ENCODE measurements at places on chromosomes 2 and 18.

DNA sequence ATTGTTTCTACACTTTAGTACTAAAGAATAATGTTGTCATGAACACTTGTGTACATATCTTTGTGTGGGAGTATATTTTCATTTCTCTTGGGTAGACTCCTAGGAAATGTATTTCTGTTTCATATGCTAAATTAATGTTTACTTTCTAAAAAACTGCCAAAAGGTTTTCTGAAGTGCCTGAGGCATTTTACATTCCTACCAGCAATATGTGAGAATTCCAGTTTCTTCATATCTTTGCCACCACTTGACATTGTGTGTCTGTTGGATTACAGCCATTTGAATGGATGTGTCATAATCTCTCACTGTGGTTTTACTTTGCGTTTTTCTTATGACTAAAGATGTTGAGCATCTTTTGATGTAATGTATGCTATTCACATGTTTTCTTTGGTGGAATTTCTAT lies 428.2 kb upstream of the KCNH7 start:
- no peak for DNase-seq

DNA sequence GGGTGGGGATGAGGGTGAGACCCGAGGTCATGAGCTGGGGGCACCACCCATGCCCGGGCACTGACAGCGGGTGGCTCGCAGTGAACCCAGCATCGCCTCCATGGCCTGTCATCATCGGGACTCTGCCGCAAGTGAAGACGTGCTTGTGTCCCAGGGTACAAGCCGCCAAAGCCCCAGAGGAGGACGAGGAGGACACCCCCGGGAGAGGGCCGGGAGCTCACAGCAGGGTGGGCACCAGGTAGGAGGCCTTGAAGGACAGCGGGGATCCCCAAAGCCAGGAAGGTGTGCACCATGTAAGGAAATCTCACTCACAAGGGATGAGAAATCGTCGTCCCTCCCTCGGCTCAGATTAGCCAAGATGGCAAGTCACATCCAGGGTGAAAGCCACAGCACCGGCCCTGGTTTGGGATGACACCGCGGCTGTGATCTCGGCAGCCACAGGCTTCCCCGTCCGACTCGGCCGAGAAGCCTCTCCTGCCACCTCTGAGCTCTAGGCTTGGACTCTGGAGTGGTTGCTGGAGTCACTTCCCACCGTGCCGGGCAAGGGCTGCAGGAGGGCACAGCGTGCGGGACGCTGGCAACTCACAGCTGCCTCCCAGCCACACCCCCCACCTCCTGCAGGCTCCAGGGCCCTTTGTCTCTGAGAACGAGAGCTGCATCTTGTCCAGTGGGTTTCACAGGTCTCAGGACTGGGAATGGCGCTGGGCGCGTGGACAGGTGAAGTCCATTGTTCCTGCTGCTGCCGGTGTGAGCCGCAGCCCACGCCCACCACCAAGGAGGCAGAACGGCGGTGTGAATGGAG lies 81.6 kb upstream of the CTDP1 start:
- no peak for DNase-seq

- no peak for DNase-seq
Observed at GRCh38 chr18:31199190-31199769, 36.6 kb upstream of the DSC1 start.

DNA sequence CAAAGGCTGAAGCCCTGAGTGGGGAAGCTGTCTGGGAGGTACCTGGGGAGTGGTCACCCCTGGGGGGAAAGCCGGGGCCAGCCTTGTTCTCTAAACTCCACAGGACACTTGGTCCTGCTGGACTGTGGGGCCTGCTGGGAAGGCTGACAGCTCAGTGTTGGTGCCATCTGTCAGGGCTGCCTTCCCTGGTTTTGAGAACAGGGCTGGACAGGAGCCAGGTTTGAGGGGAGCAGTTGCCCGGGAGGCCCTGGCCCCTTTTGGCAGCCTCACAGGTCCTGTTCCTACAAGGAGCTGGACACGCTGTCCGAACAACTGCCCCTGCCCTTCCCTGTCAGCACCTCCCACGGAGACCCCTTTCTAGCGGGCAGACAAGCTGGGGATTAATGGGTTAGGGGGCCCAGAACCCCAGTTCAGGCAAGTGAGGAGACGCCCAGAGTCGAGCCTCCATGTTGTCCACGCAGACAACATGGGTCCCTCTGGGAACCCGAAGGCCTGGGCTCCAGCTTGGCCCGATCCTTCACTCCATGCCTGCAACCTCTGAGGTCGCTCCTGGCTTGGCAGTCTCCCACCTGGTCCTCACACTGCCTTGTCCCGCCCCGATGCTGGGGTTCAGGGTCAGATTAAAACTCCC lies 40.8 kb downstream of the ATOH8 start:
- DNase-seq: no peak

DNA sequence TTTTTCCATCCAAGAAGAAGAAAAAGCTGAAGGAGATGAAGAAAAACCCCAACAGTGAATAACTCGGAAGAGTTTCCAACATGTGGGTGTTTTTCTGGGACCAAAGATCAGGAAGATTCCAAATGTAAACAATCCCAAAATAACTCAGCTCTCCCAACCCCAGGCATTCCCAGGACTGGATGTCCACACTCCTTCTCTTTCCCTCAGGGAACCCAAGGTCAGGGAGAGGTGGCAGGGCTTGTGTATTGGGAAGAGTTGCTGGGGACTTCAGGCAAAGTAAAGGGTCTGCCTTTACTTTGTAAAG lies 268.0 kb downstream of the DYSF start:
- DNase-seq: no peak

GRCh38 chr18:35283923-35284794 lies 5.9 kb downstream of the ZSCAN30 start:
- DNase-seq: no peak

DNA sequence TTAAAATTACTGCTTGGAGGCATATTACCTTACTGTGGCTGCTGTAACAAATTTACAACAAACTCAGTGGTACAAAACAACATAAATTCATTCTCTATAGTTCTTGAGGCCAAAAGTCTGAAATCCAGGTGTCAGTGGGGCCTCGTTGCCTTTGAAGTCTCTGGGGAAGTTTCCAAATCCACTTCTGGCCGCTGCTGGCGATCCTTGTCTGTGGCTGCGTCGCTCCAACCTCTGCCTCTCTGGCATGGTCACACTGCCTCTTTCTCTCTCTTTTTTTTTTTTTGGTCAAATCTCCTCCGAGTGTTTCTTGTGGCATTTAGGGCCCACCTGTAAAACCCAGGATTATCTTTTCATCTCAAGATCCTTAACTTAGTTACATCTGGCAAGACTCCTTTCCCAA lies 182.8 kb downstream of the ST6GAL2 start:
- DNase-seq: no peak

GRCh38 chr2:20611077-20611843 lies 39.6 kb downstream of the HS1BP3 start:
- no peak for DNase-seq

GRCh38 chr2:181823405-181823804 lies 68.1 kb upstream of the ITPRID2 start:
- no peak for DNase-seq

DNA sequence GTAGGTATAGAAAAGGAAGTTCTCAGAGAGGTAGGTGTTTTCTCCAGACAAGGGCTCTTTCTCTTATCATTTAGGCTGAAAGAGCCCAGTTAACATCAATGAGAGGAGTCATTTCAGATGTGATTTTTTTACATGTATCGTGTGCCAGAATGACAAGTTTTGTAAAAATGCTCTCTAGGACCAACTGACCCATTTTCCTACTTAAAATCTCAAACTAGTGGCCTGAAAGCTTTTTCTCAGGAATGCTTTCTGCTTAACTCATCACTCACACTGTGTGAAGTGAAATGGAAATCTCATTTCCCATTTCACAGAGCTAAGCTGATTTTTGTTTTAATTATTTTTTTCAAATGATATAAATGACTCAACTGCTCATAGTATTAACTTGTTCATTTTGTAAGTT lies 128.7 kb upstream of the CYP26B1 start:
- no peak for DNase-seq

GRCh38 chr2:181104512-181105115 lies 124.2 kb downstream of the UBE2E3 start:
- no peak for DNase-seq

- no peak for DNase-seq
Observed at GRCh38 chr2:137091704-137092103, 326.4 kb downstream of the THSD7B start.

GRCh38 chr2:178914259-178914849 lies 107.1 kb upstream of the TTN start:
- DNase-seq: peak; percentile 18

DNA sequence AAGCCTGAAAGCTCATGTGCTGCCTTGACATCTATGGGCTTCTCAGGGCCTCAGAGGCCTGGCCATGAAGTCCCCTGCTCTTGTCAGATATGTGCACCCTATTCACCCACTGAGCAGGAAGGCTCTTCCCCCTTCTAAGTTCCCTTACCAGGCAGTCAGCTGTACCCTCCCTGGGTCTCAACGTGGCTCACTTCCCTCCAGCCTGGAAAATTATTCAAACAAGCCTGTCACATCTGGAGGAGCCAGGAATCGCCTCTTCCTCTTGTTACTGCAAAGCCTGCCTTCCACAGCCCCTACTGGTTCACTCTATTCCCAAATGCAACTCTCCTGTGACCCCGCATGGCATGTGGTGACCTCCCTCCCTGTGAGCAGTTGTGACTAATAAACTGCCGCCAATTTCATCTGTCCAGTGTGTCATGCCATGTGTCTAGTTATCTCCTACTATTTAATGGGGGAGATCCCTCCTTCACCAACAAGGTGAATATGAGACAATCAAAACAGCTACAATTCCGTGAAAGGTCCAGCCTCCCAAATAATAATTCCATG lies 8.4 kb upstream of the SERPINB8 start:
- DNase-seq: no peak

DNA sequence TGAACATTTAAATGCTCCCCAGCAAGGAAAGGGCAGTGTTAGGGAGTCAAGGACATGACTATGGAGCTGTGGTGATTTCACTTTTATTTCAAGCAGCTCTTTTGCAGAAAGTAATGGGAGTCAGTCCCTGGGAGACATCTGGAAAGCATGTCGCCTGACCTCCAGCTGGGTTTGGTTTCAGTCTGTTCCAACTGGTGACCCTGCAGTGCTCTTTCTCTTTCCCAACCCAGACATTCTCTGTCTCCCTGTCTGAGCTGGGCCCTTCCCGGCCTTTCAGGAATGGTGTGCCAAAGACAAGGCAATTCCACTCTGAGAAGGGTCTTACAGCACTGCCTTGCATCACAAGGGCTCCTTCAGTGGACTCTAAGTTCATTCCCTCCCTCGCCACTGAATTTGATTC lies 323.2 kb downstream of the OSR1 start:
- DNase-seq: no peak

GRCh38 chr2:177165721-177166711 lies 46.6 kb upstream of the HNRNPA3 start:
- DNase-seq: no peak

DNA sequence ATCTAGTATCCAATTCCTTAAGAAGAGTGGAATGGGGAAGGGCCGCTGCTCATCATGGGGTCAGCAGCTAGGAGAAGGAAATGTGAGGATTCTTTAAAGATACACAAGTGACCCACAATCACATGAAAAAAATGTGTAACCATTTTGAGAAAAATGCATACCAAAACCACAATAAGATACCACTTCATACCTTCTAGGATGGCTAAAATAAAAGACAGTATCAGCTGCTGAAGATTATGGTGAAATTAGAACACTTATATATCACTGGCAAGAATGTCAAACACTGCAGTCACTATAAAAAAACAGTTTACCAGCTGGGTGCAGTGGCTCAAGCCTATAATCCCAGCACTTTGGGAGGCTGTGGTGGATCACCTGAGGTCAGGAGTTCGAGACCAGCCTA lies 67.9 kb downstream of the C2orf74 start:
- DNase-seq: no peak

GRCh38 chr2:64142741-64143168 lies 1.5 kb downstream of the PELI1 start:
- no peak for DNase-seq

DNA sequence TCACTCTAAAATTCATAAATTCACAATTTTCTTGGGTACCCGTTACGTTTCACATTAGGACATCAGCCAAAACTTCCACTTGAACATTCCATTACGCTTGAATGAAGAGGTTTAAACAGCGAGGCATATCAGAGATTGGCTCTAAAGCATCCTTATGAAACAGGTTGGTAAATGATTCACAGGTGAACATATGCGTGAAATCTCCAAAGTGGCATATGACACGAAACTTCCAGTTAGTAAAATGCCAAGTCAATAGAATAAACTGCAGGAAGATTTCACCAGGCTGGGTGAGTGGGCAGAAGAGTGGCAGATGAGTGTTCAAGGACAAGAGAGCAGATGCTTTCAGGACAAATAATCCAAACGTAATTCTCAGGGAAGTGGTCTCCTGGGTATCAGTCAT lies 33.9 kb upstream of the GLS start:
- no peak for DNase-seq

DNA sequence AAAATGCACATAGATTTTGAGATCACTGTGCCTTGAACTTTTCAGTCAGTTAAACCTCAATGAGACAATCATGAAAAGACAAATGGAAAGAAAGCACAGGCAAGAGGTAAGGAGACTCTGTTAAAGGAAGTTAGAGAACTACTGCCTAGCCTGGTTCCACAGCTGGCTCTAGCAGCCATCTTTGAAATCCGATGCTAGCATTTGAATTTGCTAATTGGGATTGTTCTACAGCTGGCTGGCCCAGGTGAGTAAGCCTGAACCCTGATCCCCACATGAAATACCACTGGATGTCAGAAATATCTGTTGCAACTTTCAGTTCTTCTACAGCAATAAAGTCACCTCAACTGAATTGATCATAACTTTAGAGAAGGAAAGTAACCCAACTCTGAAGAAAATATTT lies 315.2 kb upstream of the CHAC2 start:
- no peak for DNase-seq

GRCh38 chr18:23572012-23572411 lies 14.3 kb downstream of the NPC1 start:
- no peak for DNase-seq

DNA sequence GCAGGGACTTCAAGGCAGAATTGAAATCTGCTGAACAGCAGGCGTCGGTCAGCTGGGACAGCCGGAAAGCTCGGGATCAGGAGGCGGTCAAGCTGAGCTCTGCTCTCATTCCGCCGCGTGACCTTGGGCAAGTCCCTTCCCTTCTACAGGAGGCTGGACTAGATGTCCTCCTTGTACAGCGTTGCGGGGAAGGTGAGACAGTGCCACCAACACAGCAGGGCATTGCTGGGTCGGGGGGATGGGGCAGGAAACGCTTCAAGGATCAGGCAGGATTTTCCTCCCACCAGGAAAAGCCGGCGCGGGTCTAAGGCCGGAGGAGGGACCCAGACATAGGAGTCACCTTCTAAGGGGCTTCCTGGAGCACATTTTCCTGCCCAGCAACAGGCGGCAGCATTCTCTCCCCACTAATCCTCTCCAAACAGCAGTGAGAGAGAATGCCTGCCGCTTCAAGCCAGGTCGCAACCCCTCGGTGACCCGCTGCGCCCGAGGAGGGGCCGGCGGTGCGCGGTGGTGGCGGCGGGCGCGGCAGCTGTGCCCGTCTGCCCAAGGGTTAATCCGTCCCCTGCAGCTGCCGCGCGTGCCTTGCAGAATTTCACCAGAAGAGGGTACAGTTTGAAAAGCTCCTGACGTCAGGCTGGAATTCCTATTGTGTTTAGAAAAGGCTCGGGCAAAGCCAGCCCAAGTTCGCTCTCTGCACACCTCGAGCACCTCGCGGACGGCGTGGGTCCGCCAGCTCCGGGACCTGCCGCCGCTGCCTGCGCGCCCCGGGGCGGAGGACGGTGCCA lies at the start of gene KCNF1:
Gene KCNF1, plus strand, starts transcription at position 644 of the 785 bp plus-strand sequence. CDS start 493 bp downstream, outside the sequence.
- DNase-seq: no peak

GRCh38 chr2:142223309-142223708 lies 92.5 kb upstream of the LRP1B start:
- DNase-seq: no peak

- DNase-seq: no peak
Observed at GRCh38 chr2:27021253-27022049, 11.3 kb upstream of the TMEM214 start.

- no peak for DNase-seq
Observed at GRCh38 chr2:102141970-102142828, at the start of gene IL1R1. IL1R1 (plus strand) TSS chr2:102142746; CDS start chr2:102157725, 14,979 bp downstream.
